Stimulated activated CD4-positive, alpha-beta T cell treated with anti-CD3 and anti-CD28 coated beads, Interleukin-15, amount 100 ng/mL, for 24 hours (primary cell): ENCODE measurements at places on chromosomes 16 and 17.

DNA sequence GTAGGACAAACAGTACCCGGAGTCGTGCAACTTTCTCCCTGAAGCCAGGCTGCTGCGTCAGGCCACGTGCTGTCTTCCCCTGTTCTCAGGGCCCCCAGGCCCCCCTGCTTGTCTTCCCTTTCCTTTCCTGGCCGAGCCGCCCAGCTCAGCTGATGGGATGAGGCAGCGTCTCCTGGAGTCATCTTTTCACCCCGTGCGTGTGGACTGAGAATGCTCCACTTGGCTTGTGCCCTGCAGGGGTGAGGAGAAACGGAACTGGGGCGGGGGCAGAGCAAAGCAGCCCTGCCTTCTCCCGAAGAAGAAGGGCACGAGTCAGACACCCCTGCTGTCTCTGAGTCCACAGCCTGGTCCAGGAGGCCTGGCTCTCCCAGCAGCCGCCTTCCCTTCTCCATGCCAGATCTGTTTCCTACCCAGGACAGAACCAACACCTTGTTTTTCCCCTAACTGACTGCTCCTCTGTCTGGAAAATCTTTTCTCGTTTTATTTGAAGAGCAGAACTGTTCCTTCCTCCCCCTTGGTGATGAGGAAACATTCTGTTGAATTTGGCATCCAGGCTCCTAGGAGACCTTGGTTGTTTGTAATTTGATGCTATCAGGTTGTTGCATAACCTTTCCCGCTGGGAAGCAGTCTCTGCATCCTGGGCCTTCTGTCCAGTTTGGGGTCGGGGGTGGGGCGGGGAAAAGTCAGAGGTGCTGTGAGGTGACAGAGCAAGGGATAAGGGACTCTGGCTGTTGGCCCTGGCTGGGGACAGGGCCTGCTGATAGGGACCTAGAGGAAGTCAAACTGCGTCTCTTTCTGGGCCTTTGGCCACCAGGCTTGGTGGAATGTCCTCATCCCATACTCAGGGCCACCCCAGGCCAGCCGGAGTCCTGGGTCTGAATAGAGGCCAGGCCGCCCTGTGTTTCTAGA lies 78.8 kb downstream of the WIPI1 start:
- DNase-seq: no peak

- no peak for DNase-seq
These were observed 1307.2 kb downstream of the CDH8 start for GRCh38 chr16:60729051-60729450.

- DNase-seq: no peak
These were observed 91.8 kb downstream of the NCOR1 start for GRCh38 chr17:16123531-16123930.

GRCh38 chr17:81419319-81419885 lies 24.1 kb downstream of the BAHCC1 start:
- DNase-seq: no peak

GRCh38 chr17:80720610-80721577 lies 176.3 kb downstream of the RPTOR start:
- DNase-seq: peak; percentile 77

DNA sequence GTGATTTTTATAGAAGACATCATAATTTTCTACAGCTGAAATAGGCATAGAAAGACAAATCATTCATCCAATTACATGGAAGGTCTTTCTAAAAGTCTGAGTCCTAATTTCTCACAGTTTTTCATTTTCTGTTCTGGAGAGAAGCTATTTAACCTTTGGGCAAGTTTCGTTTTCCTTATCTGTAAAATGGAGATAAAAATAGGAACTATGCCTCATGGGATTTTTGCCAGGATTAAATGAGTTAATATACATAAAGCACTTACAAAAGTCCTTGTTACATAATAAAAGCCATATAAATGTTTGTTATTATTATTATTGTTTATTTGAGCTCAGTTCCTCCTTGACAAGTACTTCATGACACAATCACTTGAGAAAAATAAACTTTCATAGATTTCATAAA lies 121.4 kb downstream of the SKAP1 start:
- DNase-seq: no peak

DNA sequence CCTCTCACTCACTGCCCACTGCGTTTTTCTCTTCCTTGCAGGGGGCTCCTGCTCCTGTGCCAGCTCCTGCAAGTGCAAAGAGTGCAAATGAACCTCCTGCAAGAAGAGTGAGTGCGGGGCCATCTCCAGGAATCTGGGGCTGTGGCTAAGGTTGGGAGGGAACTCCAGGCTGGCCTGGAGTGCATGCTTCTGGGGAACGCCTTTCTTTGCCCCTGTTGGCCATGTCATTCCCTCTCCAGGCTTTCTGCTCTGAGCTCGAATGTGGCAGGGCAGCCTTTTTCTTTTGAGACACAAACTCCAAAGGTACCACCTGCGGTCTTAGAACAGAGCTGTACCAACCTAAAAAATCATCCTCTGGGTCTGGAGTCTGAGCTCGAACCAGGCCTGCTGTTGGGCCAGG lies 7.4 kb upstream of the MT1E start:
- DNase-seq: no peak

DNA sequence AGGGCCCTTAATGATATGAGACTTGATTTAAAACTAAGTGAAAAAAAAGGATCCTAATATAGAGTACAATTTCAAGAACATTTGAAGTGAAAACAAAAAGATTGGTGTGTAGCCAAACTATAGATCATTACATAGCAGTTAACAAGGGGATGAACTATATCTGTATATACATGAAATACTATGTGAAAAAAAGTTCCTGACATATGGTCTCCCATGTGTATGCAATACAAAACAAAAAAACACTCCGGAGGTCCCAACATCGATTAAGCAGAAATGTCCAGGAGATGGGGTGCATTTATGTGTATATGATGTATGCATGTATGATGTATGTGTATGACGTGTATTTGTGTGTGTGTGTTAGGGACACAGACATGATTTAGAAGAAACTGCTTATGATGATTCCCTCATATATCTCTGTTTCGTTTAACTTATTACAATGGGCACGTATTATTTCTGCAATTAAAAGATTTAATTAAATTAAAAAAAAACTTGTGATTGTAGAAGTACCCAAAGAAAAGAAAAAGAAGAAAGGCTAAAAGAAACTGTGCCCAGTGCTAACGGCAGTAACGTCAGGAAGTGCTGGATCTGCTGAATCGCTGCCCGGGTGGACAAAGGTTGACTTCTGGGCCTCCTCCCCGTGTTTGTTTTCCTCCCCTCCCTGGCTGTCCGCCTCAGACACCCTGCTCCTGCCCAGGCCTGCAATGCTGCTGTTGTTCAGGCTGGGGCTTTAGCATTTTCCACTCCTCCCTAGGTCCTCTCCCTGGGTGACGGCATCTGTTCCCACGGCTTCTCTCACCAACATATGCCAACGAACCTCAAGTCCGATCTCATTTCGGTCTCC lies 36.9 kb downstream of the TBX4 start:
- no peak for DNase-seq

DNA sequence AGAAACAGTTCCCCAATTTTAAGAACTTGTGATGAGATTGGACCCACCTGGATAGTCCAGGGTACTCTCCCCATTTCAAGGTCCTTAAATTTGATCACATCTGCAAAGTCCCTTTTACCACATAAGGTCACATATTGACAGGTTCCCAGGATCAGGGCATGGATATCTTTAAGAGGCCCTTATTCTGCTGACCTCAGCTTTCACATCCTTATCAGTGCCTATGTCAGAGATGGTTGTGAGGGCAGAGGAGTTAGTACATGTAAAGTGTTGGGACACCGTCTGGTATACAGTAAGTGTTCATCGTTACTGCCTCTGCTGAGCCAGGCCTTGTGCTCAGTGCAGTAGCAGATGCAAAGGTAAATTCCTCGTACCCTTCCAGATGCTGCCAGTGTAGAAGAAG lies 375.4 kb upstream of the ASIC2 start:
- DNase-seq: no peak

- DNase-seq: no peak
These were observed 226.6 kb upstream of the RPL38 start for GRCh38 chr17:73976676-73977521.

DNA sequence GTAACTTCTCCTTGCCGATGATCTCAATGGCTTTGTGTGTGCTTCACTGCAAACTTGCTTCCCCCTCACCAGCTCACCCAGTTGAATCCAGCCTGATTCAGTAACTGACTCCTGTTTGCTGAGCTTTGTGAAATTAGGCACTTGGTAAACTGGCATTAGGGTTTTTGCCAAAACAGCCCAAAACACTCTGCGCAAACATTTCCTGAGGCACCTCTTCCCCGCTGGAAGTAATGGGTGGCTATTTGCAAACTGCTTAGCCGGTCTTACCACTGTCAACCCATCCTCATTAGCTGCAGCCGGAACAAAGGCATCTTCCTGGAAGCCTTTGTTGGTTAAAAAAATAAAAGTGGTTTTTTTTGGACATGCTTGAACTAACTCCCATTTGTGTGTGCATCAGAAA lies 353.2 kb downstream of the MAF start:
- DNase-seq: no peak

DNA sequence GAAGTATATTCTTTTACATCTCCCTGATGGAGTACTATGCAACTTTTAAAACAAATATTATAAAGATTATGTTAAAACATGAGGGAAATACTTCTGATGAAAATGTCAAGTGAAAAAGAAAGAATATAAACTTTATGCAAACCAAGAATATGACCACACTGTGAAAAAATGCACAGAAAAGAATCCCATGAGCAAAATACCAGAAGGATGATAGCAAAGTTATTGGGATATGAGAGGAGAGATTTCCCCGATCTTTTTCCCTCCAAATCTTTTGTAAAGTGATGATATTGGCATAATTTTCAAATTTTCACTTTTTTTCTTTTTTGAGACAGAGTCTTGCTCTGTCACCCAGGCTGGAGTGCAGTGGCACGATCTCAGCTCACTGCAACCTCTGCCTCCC lies 36.6 kb upstream of the SMURF2 start:
- DNase-seq: no peak

DNA sequence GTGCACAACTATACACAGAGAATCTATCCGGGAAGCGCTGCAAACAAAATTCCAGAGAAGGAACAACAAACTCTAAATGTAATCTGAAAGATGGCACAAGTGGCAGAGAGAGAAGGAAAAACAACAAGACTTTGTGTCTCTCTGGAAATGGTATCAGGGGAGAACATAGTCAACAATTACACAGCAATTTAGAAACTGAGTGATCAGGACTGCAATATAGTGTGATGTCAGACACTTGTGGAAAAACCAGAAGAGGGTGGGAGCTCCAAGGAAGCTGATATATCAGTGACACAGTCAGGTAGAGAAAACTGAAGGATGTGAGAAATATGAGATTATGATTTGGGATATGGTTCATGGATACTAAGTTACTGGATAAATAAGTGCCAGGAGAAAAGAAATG lies 8.2 kb downstream of the ZNF19 start:
- no peak for DNase-seq

DNA sequence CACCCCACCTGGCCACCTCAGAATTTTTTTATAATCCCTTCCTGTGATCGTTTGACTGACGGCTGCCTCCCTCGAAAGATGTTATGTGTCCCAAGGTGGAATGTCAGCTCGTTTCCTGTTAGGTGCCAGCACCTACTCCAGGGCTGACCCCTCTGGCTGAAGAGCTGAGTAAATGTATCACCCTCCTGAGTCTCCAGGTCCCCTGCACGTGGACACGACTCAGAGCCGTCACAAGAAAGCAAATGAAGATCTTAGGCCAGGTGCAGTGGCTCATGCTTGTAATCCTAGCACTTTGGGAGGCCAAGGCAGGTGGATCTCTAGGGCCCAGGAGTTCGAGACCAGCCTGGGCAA lies 273.2 kb downstream of the C16orf95 start:
- DNase-seq: no peak

GRCh38 chr16:72753881-72754280 lies 294.0 kb downstream of the ZFHX3 start:
- DNase-seq: no peak

GRCh38 chr17:61335105-61335844 lies 64.4 kb upstream of the TBX2 start:
- no peak for DNase-seq

DNA sequence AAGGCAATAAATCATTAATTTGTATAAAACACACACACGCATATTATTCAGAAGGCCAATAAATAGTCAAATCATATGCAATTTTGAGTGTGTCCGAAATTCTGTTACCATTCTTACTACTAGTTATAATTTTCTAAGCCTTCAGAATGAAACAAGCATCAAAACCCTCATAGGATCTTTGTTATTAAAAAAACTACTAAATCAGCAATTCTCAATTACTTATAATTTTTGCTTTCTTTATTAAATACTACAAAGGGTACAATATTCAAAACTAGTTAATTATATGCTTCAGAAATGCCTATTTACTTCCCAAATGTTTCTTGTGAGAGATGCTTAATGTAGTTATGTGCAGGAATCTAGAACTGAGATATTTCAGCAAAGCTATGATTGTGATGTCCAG lies 413.1 kb upstream of the KIF2B start:
- DNase-seq: no peak

DNA sequence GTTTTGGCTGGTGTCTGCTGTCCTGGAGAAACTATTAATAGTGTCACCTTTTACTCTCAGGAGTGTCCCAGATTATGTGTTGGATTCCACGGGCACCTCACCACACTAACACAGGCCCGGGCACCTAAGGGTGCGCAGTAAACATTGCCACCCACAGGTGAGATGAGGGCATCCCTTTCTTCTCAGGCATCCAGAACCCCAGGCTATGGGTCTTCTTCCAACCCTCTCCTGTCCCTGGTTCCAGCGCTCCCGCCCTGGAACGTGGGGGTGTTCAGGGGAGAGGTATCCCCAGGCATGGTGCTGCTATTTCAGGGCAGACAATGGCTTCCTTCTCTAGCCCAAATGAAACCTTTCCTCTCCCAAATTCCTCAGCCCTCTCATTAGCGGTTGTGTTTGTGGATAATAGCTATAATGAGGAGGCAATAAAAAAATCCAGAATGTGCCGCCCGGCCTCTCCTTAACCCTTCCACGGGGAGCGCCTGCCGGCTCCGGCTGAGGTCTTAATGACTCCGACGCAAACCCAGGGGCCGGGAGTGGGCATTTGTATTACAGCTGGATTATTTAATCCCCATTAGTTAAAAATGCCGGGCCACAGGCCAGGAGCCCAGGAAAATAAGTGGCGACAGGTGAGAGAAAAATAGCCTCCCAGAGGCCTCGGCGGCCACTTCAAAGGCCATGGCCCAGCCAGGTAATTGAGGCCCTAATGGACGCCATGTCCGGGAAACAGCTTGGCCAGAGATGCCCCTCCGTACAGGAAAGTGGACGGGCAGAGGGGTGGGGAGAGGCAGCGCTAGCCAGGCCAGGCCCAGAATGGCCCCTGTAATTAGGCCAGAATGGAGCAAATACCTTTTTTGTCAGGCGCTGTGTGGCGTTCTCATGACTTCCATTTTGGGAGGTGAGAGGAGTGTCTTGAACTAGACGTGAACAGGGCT lies 102.8 kb downstream of the IRX5 start:
- DNase-seq: no peak

- no peak for DNase-seq
These were observed 29.9 kb downstream of the CIBAR2 start for GRCh38 chr16:85082173-85083050.

DNA sequence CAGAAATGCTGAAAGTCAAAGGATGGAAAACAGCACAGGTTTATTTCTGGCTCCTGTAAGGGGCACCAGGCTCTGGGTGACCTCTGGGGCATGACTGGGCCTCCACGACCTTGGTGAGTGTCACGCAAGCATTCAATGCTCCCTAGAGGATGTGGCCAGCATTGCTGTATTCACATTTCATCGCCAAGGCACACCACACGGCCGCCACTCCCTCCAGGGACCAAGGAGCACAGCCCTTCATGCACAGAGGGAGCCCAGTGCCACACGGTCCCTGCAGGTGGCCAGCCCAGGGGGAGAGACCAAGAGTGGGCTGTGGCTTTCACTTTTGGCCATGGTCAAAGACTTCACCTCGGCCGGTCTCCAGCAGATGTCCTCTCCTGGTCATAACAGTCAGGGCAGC lies 137.4 kb upstream of the TNRC6C start:
- no peak for DNase-seq

- no peak for DNase-seq
These were observed 84.6 kb downstream of the KANSL1 start for GRCh38 chr17:46108550-46109110.
